ENCODE measurements at places on chromosomes 2 and 18. TPM values are rescaled to one million over a fixed set of nuclear protein-coding genes. Genes with fewer than 3 reads are reported as not detected.
A peak's percentile ranks its signal among the peaks of the same experiment; 100 is the strongest.

The IL37 gene
- total RNA-seq: not detected

DNA sequence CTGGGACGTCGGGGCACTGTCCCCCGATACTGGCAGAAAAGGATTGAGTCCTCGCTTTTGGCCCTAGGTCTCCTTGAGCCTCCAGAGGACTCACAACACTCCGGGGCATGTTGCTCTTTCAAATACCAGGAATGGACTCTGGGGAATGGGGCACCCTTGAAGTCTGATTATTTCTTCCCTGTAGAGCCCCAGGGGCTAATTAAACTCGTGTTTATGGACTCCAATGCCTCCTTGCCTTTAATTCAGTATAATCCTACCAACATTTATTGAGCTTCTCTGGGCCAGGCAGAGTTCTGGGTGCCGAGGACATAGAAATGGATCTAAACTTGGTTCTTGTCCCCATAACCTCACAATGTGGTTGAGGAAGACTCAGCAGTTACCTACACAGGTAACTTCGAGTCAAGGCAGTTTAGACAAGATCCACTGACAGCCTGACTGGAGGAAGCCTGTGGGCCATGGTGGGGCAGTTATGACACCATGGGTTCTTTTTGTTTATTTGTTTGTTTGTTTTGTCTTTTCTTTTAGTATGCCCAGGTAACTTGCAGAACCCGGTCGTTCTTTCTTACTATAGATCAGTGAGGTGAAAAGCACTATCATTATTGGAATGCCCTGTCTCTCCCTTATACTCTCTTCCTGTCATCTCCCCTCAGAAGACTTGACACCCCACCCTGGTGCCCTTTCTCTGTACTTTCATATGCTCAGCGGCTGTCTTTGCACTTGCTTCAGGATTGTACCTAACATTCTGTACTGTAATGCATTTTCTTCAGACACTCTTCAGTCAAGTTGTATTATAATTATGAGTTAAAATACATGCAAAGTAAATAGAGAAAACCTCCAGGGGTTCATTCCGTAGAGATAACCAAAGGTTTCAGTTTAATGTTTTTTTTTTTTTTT lies 3.2 kb downstream of the CFLAR start:
- DNase-seq: peak; percentile 60

The TEKT4 gene
- total RNA-seq: not detected

The HOXD11 gene
- total RNA-seq: not detected

- DNase-seq: no peak
Measured at GRCh38 chr2:157991932-157992331, 109.7 kb upstream of the UPP2 start.

The C2orf80 gene
- not detected for total RNA-seq

GRCh38 chr18:79692056-79692455 lies 12.5 kb downstream of the CTDP1 start:
- no peak for DNase-seq

The TUBA4B gene
- not detected for total RNA-seq

The PSMA8 gene
- not detected for total RNA-seq

DNA sequence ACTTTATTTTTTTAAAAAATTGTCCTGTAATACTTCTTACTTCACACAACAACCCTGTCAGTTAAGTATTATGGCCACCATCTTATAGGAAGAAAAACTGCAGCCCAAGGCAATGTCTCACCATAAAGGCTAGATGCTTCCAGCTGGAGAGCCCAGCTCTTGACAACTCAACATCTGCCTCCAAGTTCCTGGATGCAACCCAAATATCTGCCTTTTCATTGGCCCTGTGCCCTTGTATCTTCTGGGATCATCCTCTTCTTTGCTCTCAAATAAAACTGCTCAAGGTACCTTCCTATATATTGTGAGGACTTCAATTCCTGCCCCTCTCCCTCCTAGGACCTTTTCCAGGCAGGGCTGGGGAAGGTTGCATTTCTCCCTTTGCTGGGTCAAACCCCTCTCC lies 69.5 kb downstream of the BIN1 start:
- DNase-seq: no peak

DNA sequence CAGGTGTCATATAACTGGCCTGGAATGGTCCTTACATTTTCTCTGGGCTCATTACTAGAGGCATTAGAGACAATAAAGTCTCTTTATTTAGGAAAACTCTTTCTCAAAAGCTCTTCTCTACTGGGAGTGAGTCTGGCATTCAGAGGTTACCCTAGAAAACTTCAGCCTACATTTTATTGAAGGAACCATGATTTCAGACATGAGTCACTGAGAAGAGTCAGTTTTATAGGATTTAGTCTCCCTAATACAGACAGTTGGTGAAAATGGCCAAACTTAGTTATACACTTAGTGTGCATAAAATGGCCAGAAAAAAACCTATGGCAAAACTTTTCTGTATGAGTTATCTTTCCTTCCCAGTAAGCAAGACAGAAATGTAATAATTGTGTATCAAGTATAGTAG lies 689.4 kb downstream of the ZEB2 start:
- no peak for DNase-seq

DNA sequence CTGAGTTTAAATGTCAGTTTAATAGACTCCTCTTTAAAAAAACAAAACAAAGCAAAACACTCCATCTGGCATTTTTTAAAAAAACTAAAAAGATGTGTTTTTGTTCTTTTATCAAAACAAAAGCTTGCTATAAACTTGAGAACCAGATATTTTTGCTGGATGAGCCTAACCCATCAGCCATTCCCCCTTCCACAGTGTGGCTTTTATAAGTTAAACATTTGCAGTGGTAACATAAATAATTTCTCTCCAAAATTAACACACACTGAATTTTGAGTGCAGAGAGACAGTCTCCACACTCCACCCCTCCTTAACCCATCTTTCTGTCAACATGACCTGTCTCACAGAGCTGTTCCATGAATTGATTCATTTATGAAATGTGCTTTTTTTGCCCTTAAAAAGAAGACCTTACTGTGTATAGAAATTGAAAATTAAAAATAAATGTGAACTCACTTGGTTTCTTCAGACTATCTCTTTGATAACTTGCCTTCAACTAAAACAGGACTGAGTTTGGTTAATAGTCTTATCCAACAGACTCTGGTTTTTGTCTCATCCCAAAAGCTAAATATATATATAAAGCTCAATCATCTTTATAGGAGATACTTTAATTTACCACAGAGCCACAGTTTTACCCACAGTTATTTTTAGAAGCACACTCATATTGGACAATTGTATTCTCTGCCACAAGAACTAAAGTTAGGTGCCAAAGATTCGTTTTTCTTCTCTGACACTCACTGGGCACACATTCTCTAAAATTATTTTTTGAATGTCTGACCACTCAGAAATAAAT lies 64.8 kb upstream of the STK39 start:
- DNase-seq: no peak

- DNase-seq: no peak
Measured at GRCh38 chr18:74562131-74562730, 27.9 kb downstream of the CNDP1 start.

The GPR45 gene
- 0.17 TPM for total RNA-seq

DNA sequence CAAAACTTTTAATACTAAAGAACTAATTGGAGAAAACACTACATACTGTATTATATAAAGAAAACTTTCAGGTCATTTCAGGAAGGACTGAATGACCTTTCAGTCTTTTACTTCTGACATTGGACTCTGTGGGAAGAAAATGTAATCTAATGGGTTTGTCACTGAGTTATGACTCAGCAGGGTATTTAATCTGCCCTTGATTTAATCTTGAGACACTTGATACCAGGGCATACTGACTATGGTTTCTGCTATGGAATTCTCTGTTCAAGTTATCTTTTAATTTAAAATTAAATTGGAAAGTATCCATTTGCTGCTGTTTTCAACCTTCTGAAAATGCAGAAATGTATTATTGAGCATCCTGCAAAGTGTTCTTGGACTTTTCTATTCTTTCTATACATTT lies 354.2 kb upstream of the GALNT5 start:
- no peak for DNase-seq

DNA sequence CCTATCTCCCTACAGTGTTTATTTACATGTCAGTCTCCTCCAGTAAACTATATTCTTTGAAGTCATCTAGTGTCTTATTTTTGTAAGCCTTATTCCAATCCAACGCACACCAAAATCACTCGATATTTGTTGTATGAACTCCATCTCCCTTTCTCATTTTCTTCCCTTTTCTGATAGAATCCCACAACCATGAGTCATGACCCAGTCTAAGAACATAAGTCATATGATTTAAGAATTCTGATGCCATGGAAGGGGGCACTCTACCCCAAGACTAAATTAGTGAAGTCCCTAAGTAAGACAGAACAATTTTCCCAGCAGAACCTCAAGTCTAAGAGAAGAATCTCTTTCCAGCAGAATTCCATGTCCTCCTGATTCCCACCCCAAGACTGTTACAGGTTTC lies 5.4 kb downstream of the CHMP3 start:
- no peak for DNase-seq

DNA sequence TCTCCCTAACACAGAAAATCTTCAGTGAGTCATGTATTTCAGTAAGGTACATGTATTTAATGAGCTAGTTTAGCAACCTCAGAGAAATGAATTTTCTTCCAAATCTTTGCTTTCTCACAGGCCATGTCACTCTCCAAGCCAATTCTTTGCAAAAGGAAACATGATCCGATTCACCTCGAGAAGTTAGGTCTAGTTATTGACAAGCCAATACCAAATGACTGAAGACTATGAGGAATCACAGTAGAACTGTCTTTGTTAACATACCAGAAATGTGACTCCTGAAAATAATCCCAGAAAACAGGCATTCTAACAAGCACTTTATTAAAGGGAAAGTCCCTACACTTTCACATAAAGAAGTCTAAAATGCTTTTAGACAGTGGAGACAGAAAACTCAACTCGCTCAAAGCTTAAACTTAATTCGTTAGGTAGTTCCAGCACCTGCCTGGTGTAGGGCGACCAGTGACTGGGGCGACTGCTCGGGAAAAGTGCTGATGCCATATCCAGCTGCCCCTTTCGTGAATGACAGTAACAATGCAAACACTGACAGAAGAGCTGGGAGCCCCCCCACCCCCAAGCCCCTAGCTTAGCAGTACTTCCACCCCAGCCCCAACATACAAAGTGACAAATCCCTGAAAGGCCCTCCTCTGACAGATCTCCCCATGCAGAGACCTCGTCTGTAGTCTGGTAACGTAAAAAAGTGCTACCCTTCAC lies 1.8 kb downstream of the MEMO1 start:
- DNase-seq: peak; percentile 29

GRCh38 chr2:233006648-233007047 lies 6.4 kb downstream of the NGEF start:
- no peak for DNase-seq

GRCh38 chr2:169716238-169716886 lies 17.3 kb upstream of the KLHL23 start:
- DNase-seq: no peak

GRCh38 chr2:26122630-26123029 lies 50.3 kb upstream of the GAREM2 start:
- DNase-seq: no peak

DNA sequence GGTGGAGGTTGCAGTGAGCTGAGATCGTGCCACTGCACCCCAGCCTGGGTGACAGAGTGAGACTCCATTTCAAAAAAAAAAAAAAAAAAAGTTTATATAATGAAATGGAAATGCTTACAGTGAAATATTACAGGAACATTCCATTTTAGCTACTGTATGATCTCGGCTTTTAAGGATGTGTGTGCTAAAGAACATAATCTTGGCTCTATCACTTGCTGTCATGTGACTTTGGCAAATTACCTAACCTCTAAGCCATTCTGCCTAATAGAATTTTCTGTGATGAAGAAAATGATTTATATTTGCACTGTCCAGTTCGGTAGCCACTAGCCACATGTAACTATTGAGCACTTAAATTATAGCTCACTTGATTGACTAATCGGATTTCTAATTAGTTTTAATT lies 36.3 kb downstream of the SMAD4 start:
- DNase-seq: no peak

The HAAO gene
- total RNA-seq: not detected

DNA sequence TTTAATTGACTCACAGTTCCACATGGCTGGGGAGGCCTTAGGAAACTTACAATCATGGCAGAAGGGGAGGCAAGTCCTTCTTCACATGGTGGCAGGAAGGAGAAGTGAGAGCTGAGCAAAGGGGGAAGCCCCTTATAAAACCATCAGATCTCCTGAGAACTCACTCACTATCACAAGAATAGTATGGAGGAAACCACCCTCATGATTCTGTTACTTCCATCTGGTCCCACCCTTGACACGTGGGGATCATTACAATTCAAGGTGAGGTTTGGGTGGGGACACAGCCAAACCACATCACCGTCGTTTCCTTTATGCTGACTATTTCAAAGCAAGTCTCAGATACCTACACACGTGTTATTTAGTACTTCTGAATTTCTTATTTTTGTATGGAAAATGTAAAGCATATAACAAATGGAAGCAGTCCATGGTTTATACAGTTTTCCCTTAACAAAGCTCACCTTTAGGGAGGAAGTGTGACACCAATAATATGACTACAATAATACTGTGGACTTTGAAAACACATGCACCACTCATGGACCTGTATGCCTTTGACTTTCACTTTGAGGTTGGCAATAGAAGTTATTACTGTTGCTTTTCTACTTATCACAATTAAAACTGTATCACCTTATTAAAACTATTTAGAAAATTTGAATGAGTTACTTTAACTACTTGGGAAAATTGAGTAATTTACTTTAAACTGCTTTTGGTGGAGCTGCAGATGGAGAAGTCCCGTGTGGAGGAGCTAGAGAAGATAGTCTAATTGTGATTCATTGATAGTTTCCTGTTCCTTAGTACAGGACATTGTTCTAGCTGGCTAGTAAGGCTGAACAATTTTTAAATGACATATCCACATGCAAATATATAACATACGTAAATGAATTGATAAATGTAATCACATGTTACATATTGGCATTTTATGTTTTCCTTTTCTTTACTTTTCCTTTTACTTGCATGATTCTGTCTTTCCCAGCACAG lies 37.3 kb downstream of the MTCL1 start:
- no peak for DNase-seq

DNA sequence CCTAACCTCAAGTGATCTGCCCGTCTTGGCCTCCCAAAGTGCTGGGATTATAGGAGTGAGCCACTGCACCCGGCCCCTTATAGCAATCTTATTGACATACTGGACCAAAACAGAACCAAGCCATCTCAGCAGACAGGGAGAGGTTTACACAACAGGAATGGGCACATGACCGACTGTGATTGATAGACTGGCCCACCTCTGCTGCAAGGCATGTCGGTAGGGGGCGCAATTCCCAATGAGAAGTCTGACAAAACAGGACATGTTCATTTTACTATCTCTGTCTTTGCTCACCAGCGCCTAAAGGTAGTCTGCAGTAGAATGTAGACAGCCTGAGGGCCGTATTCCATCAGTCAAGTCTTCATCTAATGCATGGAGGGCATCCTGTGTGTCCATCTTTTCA lies 2.0 kb downstream of the LYPD6B start:
- DNase-seq: no peak

The CREB1 gene
- total RNA-seq: 31.0 TPM

GRCh38 chr2:144020047-144020446 lies 499.9 kb downstream of the ZEB2 start:
- no peak for DNase-seq

The SATB2 gene
- total RNA-seq: 5.4 TPM

The REG1B gene
- not detected for total RNA-seq

DNA sequence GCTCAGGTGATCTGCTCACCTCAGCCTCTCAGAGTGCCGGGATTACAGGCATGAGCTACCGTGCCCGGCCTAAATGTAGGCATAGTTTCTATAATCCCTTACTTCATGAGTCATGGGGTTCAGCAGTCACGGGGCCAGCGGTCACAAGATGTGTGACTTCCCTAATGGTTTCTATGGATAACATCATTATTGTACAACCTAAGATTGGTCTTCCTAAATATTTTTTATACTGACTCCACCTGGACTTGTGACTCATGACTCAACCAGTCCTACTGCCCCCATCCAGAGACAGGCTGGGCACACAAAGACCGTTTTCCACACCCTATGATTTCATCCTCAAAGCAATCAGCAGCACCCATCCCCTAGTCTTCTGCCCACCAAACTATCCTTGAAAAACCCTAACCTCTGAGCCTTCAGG lies 15.9 kb downstream of the FAM210A start:
- DNase-seq: peak; percentile 83
